ENCODE measurements at places on chromosomes 3 and 15. TPM values are rescaled to one million over a fixed set of nuclear protein-coding genes. Genes with fewer than 3 reads are reported as not detected.
A peak's percentile ranks its signal among the peaks of the same experiment; 100 is the strongest.

The ELL3 gene
- 15.0 TPM for total RNA-seq

The ROBO1 gene
- 35.5 TPM for total RNA-seq

The PATL2 gene
- total RNA-seq: 0.15 TPM

GRCh38 chr15:31464216-31465082, 137.8 kb downstream of the KLF13 start:
- DNase-seq: no peak

GRCh38 chr3:101913168-101913567, 63.9 kb downstream of the NFKBIZ start:
- DNase-seq: peak; percentile 79
